Inflammatory macrophage treated with lipopolysaccharide for 1 hour (primary cell): ENCODE measurements at places on chromosomes 13 and 19.

DNA sequence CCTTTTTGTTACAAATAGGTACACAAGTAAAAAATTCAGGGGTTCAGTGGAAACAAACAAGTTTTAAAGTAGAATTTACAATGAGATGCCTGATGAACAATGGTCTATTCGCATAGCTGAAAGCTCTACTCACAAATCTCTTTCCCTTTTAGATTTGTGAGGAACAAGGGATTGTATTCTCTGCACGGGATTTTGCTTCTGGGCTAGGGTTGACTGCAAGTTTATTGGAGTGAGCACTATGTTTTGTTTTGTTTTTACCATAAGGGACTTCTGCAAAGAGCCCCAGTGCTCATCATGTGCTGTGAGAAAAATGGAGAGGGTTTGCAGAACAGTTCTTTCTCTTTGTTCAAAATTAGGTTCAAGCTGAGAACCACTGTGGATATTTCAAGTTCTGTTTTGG lies 160.5 kb downstream of the DLEU7 start:
- DNase-seq = no peak

DNA sequence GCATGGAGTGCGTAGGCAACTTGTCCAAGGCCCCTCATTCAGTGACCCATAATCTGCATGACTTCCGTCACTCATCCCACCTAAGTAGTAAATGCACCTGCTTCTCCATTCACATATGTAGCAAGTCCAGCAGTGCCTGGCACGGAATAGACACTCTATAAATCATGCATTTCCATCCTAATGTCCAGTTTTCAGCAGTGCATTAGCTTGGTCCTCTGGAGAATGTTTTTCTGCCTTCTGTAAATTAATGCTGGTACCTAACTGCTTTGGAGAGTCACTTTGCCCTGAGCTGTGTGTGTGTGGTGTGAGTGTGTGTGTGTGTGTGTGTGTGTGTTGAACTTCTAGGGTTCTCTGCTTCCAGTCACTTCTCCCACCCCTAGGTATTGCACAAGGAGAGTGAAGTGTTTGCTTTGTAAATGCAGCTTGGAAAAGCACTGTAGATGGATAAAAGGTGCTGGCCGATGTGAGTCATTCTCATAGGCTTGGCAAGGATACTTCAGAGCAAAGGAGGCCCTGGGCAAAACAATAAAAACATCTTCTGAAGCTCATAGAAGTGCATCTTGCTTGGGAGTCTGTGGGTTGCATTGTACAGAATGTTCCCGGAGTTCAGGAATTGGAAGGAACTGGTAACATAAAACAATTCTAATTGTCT lies 181.8 kb downstream of the KATNAL1 start:
- no peak for DNase-seq

GRCh38 chr13:33352041-33352440 lies 66.5 kb upstream of the STARD13 start:
- no peak for DNase-seq

DNA sequence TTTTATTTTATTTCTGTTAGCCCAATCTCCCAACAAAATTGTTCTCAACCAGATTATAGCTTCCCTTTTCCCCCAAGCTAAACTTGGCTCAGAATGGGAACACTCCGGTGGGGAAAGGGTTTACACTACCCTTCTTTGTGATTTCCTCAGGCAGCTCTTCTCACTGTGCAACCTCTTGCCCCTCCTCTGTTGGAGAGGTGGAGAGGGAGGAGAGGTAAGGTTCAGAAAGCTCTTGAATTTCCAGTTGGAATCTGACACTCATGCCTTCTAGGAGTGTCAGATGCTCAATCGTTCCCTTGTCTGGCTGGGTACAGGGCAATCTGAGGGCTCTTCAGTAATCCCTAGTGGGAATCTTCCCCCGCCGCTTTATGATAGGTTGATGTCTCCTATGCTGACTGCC lies 486.1 kb upstream of the KLF12 start:
- no peak for DNase-seq

GRCh38 chr13:28001049-28001448 lies 12.6 kb upstream of the URAD start:
- DNase-seq = no peak

DNA sequence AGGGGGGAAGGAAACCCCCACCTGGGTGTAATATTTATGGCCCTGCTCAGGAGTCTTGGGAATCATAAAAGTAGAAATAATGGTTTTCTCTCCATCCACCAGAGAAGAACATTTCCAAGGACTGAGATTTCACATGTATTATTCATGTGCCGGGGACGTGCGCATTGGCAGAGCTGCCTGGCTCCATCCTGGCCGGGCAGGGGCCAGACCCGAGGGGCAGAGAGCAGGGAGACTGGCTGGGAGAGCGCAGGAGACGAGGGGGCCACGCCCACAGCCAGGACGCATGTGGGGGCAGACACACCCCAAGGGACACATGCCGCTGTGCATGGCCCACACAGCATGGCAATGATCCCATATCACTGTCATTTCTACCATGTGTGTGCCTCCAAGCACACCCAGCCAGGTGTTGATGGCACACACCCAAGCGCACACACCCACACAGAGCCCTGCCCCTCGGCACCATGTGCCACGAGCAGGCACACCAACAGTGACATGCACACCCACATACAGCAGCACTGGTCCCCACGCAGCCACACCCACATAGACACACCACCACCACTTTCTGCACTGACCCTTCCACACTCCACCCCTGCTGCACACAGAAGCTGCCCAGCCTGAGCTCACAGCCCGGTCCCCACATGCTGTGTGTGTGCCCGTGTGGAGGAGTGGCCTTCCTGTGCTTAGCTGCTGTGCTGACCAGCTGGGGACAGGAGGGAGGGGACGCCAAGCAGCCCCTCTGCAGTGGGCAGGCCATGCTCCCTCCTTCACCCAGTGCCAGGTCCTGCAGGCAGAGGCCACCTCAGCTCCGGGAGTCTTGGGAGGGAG lies 39.3 kb downstream of the CEBPG start:
- no peak for DNase-seq

- DNase-seq = no peak
Measured at GRCh38 chr13:73850104-73850873, 283.9 kb downstream of the KLF12 start.

DNA sequence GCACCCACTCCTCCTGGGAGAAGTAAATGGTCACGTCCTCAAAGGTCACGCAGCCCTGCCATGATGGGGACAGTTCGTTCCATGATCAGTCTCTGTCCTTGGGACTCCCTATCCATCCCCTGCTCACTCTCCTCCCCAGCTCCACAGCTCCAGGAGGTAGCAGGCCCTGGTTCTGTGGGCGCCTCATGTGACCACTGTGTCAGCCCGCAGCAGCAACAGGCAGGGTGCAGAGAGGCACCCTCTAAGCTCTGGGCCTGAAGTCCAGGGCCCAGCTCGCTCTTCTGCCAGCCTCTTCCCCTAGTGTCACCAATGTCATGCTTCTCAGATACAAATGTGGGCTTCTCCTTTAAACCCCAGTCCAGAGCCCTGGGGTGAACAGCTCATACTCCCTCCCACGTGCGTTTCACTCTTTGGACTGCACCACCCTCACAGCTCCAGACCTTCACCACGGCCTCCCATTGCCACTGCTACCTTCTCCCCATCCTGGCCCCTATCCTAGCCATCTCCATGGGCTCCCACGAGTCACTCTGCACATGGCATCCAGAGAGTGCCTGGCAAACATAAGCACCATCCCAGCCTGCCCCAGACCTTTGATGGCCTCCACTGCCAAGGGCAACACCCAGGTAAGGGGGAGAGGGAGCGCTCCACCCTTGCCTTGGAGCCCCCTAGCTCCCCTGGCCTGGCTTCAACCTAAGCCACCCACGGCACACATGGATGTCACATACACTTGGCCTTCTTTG lies 2.9 kb downstream of the ZNF792 start:
- no peak for DNase-seq

DNA sequence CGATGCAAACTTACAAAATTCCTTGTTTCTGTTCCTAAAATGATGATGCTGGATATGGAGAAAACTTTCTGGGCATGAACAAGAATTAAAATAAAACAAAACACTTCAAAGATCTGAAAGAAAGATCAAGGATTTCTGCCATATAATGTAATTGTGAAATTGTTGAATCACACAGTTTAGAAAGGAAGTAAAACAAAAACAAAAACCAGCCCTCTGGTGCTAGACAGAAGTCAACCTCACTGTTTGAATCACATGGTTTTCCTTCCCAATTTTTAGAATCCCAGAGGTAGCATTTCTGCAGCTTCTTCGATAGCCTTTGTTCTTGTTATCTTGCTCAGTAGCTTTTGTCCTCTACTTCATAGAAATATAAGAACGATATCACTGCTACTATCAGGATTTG lies 118.2 kb upstream of the ARGLU1 start:
- peak; percentile 38 for DNase-seq
